Activated CD4-positive, alpha-beta T cell treated with anti-CD3 and anti-CD28 coated beads, Interleukin-10, Interleukin-2, amounts not matched to agents 100 ng/mL and 50 ng/mL, durations not matched to agents 16 hours and 8 hours (primary cell): ENCODE measurements at places on chromosomes 4 and X.

- no peak for DNase-seq
Observed at GRCh38 chrX:135520022-135520552, 373 bp upstream of the INTS6L start.

- DNase-seq, result no peak
Observed at GRCh38 chr4:71132486-71132885, 139.0 kb downstream of the DCK start.

DNA sequence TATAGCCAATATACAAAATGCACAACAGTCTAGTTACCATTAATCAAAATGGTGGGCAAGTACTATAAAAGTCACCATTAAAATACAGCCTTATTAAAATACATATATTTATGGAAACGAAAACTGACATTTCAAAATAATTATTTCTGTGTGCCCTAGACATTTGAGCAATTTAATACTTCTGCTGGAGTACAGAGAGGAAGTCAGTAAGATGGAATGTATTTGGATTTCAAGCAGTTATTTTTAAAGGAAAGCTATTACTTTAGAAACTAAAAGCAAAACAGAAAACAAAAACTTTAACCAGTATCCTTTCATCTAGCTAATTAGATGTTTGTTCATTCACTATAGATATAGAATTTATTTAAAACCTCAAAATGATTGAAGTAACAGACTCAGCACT lies 37.8 kb upstream of the TLR2 start:
- DNase-seq, result no peak

- DNase-seq, result no peak
Observed at GRCh38 chrX:437661-438390, 51.1 kb upstream of the PPP2R3B start.

- no peak for DNase-seq
Observed at GRCh38 chr4:98739751-98740150, 81.3 kb upstream of the TSPAN5 start.
